ENCODE measurements at places on chromosomes 5 and 9.

- DNase-seq: no peak
These were observed 91.8 kb upstream of the LARP1 start for GRCh38 chr5:154663424-154663823.

- no peak for DNase-seq
These were observed 126.4 kb downstream of the CRB2 start for GRCh38 chr9:123482295-123482968.

- no peak for DNase-seq
These were observed 476.6 kb upstream of the WWC1 start for GRCh38 chr5:167814828-167815227.

DNA sequence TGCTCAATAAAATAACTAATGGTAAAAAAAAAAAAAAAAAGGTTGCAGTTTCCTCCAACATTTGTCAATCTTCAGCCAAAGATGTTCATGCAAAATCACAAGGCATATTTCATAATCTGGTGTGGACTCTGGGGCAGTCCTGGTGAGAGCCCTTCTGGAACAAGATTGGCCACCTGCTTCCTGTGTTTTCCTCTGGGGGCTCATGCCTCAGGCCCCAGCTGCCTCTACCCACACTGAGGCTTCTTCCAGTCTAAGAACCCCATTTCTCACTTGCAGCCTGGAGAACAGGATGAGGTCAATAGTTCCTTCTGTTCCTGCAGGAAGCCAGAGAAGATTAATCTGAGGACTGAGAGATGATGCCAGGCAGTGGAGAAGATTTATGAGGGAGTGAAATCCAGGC is 492.6 kb upstream of the BRINP1 start:
- DNase-seq: no peak

GRCh38 chr5:117102591-117102990 is 528.0 kb upstream of the SEMA6A start:
- no peak for DNase-seq

GRCh38 chr9:79763671-79764285 is 192.0 kb downstream of the TLE4 start:
- no peak for DNase-seq
